ENCODE measurements at places on chromosomes 5 and 9.

GRCh38 chr5:100496296-100496695, 38.9 kb upstream of the FAM174A start:
- no peak for DNase-seq

DNA sequence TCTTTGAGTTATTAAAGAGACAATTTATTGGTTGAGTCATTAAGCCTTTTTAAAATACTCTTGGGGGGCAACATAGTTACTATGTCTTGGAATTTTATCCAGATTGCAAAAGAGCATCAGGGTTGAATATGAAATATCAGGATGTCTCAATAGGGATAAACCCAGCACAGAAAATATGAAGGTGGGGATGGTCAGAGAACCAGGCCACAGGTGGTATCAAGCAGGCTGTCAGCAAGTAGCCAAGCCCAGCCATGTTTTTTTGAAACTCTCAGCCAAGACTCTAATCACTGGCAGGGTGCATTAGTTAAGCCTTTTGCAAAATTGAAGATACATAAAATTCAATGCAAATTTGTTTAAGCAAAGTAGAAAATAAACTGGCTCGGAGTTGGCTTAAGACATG, 468.9 kb downstream of the DTWD2 start:
- no peak for DNase-seq

- no peak for DNase-seq
Observed at GRCh38 chr5:59893429-59894227, at the start of gene PDE4D. Gene PDE4D (minus strand): TSS chr5:59893726.

DNA sequence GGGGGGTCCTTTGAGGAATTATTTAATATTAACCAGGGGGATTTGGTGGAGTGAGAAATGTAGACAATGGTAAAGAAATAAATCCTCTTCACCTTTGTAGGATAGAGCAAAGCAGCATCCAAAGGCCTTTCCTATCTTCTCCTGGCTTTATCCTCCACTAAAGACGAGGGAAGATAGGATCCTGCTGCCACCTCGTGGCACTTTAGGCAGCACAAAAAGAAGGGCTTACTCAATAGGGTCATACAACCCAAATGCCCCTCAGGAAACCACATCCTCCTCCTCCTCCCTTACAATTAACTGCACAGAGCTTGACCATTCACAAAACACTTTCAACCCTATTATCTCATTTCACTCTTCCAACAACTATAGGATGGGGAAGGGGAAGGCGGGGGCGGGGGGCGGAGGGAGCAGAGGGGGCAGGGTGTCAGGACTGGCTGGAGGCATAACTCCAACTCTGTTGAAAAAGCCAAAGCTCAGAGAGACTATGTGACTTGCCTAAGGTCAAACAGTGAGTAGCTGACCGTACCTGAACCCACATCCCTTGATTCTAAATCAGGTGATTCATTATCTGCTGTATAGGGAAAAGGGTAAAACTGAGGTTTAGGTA, 45.4 kb upstream of the MYOT start:
- no peak for DNase-seq

DNA sequence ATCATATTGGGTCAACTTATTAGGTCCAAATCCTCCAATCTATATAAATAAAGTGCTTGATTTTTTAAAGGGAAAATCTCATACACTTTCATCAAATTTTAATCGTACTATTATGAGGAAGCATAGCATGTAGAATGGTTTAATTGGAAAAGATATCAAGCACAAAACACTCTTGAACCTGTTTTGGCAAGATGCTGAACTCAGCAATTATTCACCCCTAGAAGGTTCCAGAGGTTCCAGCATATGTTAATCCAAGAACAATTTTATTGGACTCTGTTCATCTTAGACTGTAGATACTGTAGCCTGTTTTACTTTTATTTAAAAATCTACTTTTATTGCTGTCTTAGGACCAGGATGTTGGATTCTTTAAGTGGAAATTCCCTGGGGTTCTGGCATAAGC, 92.4 kb upstream of the LHFPL2 start:
- DNase-seq: no peak

DNA sequence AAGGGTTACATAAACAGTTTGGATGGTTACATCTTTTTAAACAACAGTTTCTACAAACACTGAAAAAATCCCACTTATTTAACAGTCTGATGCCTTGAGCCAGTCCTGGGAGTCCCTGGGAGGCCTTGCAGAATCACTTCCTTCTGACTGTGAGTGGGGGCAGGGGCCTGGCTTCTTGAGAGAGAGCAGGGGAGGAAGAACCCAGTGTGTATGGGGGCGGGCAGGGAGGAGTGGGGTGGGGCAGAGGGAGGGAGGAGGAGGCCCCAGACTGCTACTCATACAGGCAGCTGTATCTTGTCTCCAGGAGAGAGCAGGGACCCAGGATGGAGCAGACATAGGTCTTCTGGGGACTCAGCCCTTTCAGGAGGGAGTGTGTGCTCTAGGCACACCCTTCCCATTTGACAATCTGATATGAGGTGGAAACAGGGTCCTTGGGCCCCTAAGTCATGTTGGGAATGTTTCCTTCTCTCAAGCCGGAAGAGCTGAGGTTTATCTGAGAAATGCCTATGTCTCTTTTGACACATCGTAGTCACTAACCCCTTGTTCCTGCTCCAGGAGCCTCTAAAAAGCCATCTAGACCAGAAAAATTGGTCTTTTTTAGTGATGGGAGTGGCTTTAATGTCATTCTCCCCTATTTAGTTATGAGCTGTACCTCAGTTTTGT, 52.8 kb downstream of the IRF1 start:
- DNase-seq: no peak

DNA sequence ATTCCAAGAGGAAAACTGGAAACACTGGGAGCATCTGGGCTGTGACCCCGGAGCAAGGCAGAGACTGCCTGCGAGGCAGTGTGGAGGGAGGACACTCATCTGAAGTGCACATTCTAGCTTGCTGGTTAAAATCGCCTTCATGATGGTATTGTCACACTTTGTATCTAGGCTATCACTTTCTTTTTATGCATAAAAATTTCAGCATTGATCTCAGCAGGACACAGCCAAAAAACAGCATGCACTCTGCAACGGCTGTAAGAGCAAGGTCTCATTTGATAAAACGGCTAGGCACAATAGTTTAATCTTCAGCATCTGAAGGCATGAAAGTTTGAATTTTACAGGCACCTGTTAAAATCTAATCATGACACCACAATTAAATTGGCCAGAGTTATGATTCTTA, 110.8 kb upstream of the IRX1 start:
- no peak for DNase-seq

DNA sequence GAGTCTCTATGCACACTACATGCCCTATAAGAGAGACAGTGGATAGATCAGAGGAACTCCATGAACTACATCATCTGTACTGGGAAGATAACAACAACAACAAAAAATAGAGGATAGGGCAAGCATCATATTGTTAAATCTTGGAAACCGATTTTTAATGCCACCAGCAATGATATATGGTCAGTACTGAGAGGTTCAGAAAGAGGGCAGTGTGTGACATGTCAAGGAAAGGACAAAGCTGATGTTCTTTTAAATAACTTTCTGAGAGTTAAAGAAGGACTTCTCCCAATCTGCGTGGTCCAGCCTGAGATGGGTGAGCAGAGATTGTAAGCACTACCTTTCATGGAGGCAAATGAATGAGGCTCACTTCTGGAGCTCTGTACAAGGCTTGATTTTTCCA, 62.0 kb upstream of the PHF24 start:
- DNase-seq: no peak

GRCh38 chr5:39024884-39025283, 49.3 kb downstream of the RICTOR start:
- DNase-seq: no peak

DNA sequence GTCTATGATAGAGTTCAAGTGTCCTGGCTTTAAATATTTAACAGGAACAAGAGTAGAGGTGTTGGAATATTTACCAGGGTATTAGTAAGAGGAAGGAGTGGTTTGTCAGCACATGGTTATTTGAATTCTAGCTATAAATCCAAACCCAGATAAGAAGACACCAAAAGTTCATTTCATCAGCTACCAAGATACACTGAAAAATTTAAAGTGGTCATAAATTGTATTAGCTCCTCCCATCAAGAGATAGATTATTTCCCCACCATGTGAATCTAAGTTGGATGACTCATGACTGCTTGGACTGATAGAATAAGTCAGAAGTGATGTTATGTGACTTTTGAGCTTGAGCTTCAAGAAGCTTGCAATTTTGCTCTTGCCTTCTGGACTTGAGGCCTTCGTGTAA, 72.1 kb upstream of the GRAMD2B start:
- no peak for DNase-seq

DNA sequence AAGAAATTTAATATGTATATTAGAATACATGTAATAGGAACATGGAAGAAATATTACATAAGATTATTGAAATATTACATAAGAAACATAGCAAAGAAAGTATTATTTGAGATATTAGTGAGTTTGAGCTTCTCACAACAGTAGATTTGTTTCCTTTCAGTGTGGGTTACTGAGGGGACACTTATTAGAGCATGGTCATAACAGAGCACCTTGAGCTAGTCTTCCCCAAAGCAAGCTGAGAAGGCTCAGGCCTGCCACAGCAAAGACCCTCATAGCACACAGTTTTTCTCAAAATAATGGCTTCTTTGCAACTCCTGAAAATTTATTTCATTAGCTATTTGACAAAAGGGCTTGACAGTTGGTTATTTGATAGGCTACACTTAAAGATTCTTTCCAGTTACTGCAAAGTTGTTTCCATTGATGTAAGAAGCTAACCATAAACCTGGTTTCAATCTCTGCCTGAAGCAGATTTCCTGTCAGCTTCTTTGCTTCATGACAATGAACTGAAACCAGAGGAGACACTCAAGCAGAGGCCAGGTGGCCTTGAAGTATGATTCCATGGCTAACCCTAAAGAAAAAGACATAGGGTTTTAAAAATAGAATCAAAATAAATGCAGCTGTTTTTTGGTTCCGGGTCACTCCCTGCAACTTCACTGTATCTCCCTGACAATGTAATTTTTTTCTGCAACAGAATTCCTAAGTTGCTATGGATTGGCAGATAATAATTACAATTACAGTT, 68.6 kb downstream of the ERMP1 start:
- DNase-seq: no peak

GRCh38 chr5:126377424-126377823, 45.8 kb upstream of the GRAMD2B start:
- no peak for DNase-seq

DNA sequence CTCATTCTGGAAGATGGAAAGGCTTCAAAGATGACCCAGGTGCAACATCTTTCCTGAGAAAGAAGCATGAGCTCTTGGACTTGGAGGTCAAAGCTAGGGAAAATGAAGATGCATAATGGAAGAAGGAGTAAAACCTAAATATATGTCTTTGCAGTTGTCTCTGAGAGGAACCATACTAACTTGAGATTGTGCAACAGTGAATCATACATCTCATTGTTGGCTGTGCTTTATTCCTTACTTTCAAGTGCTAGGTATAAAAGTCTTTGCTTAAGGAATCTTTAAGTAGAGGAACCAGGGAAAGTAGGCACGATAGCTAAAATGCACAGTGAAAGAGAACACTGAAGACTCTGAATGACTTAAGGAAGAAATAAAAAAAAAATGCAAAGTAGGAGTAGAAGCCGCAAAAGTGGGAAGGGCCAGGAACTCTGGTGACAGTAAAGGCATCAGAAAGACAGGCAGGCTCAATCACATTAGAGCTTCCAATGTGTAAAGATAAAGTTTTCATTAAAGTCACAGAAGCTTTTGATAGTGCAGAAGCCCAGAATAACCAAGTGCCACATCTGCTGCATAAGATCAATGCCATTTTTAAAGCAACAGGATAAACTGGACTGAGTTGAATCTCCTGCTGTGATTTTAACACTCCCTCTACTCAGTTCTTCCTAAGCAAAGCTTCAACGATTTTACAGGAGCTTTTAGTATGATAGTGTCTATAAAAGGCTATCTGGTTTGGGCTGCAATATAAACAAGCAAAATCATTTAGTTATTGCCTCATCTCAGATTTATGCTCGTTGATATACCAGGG, 432.3 kb upstream of the EDIL3 start:
- no peak for DNase-seq

GRCh38 chr5:34682926-34683623, 26.9 kb downstream of the RAI14 start:
- DNase-seq: no peak

- no peak for DNase-seq
Observed at GRCh38 chr5:150778517-150779396, at the start of gene SMIM3. Gene SMIM3 (plus strand): TSS chr5:150778757. CDS start chr5:150795441, 16,684 bp downstream.

GRCh38 chr9:18127499-18127875, 346.5 kb upstream of the ADAMTSL1 start:
- no peak for DNase-seq

GRCh38 chr9:113564498-113565237, 101.1 kb downstream of the RGS3 start:
- no peak for DNase-seq

DNA sequence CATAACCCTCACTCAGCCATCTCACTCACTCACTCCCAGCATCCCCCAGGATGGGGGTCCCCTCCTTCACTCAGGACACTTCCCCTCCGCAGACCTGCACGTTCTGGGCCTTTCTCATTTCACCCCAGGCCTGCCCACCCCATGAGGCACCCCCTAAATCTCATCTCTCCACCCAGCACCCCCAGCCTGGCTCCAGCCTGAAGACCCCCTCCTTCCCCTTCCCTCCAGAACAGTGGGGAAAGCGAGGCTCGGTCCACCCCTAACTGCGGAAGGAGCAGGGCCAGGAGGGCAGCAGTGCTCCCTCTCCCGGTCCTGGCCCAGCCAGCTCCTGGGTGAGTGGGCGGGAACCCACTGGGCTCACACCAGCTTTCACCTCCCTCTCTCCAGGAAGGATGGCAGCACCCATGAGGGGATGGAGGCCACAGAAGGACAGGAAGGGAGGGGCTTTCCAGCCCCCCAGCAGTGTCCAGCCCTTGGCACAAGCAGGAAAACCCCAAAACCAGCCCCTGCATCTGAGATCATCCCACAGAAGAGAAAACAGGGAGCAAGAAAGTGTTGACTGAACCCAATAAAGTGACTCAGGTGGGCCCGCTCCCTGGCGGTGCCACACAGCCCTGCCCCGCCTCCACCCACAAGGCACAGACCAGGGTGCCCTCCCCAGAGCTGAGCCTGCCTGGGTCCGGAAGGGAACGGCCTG, 55.0 kb downstream of the LRSAM1 start:
- no peak for DNase-seq

DNA sequence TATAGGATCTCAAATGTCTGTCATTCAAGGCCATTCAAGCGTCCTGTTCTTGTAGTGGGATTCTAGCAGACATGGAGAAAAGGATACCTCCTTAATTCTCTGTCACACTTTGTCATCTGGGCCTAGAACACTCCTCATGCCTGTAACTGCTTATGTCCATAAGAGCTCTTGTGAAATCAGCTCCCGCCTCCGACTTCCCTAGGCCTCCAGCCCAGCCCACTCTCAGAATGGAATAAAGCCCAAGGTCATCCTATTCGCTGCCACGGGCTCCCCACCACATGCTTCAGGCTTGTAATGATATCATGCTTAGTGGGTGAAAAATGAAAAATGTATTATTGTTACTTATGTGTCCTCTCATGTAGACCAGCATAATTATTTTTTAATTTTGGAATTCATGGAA, 632.5 kb downstream of the ISL1 start:
- DNase-seq: no peak

DNA sequence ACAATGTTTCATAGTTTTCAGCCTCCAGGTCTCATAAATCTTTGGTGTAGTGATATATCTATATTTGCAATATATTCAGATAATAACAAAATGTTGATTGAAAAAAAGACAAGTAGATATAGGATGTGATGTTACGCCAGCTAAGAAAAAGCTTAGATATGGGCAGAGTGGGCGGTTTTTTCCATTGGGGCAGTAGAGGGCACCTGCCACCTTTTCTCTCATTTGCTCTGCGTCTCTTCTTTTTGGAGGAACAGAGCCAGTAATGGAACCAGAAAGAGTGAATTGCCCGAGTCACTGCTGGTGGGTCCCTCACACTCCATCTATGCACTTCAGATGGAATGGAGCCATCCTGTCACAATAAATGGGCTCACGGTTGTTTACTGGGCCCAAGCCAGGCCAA, 62.1 kb upstream of the FANCC start:
- no peak for DNase-seq

GRCh38 chr9:126791406-126792230, 13.2 kb upstream of the ZBTB43 start:
- DNase-seq: no peak
